ENCODE measurements at places on chromosomes 16 and 17.

DNA sequence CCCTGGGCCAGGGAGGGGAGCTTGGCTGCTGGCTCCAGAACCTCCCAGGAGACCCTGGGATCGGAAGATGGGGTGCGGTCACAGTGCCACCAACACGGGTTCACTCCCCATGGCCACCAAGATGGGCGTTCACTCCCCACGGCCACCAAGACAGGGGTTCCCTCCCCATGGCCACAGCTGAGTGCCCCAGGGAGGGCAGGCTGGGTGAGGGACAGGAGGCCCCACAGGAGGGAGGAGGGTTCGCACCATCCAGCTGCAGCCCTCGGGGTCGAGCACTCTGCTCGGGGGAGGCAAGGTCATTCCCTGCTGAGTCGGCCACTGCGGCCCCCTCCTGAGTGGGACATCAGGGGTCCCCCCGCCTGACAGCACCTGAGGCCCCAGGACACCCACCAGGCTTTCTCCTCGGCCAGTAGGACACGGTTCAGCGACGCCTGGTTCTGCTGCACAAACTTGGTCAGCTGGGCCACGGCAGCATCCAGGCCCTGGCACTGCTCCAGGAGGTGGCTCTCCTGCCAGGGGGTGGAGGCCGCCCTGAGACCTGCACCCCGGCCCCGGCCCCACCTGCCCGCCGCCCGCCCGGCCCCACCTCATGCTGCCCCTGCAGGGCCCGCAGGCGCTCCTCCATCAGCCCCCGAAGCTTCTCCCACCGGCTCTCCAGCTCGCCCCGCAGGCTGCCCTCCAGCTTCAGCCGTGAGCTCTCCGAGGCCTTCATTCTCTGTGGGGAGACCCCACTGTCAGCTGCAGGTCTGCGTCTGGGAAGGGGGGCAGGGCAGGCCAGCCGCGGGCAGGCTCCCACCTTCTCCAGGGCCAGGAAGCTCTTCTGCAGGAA lies 5.9 kb downstream of the CCDC154 start:
- no peak for DNase-seq

GRCh38 chr16:70803319-70803718 lies 2.4 kb upstream of the VAC14 start:
- DNase-seq = peak; percentile 24

DNA sequence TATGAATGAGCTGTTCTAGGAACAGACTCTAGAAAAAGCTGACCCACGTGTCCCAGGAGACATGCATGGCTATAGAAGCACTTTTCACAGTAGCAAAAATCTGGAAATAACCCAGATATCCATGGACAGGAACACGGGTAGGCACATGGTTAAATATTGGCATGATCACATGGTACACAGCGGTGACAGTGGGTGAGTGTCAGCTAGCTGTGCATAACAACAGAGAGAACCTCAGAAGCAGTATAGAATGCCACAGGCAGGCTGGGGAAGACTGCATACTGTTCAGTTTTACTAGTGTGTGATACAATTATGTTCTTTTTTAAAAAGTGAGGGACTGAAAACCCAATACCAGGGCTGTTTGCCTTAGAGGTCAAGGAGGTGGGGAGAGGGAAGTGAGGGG lies 31.4 kb downstream of the EPN2 start:
- no peak for DNase-seq

- DNase-seq = no peak
These were observed 15.9 kb downstream of the ADPRM start for GRCh38 chr17:10713318-10713717.

DNA sequence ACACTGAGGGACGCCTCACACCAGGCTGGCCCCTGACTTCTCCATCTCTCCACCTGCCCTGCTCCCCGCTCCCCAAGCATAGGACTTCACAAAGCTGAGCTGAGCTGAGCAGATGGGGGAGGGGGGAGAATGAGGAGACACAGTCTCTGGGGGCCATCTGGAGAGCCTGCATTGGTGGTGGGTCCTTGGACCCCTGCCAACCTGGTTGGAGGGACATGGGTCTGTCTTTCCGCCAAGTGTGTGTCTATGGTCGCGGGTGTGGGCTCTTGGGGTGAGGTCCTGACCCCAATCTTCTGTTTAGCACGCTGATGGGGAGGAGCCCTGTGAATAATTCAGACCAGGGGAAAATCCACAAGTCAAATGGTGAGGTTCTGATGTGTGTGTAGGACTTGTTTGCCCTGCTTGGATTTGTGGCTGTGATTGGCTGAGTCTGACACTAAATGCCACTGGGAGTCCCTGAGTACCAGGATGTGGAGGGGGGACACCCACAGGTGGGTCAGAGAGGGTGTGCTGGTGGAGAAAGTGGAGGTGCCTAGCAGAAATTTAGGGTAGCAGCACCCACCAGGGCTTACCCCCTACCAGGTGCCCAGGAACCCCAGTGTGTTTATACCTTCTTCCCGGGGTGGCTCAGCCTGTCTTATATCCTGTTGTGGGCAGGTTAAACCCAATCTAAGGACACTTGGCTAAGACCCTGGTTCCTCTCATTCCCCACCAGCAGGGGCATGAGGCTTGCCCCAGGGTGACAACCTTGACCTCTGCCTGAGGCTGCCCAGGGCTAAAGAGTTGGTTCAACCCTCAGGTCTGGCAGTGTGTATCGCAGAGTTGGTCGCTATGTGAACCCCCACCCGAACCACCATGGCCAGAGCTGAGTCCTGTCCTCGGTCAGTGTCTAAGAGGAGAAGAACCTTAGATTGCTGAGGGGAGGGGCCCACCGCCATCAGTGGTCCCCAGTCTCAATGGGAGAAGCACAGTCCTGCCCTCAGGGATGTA lies 2.1 kb downstream of the FMNL1 start:
- no peak for DNase-seq

- no peak for DNase-seq
These were observed 606 bp downstream of the ABCA10 start for GRCh38 chr17:69228018-69228417.

DNA sequence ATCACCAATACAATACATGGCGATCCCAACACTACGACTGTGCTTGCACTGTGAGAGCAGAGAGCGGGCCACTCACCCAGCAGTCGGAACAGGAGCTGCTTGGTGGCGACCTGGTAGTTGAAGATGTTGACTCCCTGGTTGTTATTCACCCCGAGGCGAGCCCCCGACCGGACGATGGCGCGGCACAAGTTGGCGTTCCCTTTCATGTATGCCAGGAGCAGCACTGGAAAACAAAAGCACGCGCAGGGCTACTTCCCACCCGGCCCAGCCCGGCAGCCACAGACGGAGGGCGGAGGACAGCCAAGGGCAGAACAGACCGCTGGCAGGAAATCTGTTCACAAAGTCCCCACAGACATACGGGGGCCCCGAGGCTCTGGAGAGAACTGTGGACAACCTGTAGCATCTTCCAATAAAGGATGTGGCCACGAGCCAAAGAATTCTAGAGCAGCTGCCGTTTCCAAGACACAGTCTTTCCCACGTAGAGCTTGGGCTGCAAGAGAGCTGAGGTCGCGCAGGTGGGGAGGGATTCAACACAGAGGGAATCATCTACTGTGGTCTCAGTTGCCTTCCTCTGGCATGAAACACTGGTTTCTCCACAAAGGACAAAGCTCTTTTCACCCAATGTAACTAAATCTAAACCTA lies 27.8 kb downstream of the CYB5D2 start:
- DNase-seq = no peak

DNA sequence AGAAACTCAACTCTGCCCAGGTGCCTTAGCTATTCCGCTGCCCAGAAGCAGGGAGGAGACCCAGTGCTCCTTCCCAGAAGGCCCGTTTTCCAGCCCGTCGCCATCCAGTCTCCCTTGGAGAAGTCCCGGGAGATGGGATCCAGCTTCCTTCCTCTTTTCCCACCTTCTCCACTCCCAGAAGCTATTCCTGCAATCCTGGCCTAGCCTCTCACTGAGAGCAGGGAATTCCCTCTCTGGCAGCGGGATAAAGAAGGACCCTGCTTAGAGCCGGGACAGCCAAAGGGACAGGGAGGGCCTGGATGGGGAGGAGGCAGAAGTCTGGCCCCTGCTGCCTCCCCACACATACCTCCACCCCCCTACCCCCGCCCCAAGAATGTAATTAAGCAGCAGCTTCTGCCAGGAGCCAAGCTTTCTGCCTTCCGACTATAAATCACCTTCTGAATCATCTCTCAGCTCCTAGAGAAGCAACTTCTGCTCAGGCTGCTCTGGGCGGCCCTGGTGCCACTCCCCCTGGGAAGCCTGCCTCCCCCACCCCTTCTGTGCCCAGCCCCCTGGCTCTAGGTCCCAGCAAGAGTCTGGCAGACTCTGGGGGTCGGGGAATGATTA lies 6.4 kb downstream of the WNT3 start:
- DNase-seq = peak; percentile 93

- no peak for DNase-seq
These were observed 356.2 kb downstream of the SEC14L1 start for GRCh38 chr17:77496831-77497577.

GRCh38 chr17:21286066-21286770 lies 1.7 kb downstream of the MAP2K3 start:
- peak; percentile 97 for DNase-seq

GRCh38 chr17:50816271-50816670 lies 19.1 kb upstream of the WFIKKN2 start:
- no peak for DNase-seq

DNA sequence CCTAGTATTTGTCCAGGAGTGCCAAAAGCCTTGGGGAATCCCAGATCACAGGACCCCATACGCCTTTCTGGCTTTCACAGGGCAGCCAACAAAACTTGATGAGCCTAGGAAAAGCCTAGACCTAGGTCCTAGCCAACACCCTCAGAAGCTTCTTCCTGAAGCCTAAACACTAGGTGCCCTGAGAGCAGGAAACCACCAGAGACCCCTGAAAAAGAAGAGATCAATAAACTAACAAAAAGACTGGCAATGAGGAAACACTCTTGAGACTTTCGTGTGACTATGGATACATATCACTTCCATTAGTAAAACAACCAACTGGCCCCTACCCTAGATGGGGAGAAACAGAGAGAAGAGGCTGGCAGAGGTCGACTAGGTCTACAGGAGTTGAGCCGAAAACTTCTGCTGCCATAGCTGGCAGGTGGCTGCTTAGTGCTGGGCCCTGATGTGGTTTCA lies 1.2 kb downstream of the ORMDL3 start:
- DNase-seq = no peak

DNA sequence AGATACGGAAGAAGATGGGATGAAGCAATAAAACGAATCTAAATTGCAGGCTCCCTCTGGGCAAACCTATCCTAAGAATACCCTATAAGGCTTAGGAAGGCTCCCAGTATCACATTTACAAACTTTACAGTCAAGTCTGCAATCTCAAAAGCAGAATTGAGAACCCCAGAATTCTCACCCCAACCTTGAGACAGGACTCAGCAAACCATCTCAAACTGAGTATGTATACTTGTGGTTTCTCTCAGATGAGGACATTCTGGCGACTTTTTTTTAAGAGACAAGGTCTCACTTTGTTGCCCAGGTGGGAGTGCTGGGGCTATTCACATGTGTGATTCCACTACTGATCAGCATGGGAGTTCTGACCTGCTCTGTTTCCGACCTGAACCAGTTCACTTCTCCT lies 19.3 kb upstream of the ITGA2B start:
- DNase-seq = no peak

- DNase-seq = no peak
These were observed 107.0 kb downstream of the ANKRD11 start for GRCh38 chr16:89383095-89384003.

DNA sequence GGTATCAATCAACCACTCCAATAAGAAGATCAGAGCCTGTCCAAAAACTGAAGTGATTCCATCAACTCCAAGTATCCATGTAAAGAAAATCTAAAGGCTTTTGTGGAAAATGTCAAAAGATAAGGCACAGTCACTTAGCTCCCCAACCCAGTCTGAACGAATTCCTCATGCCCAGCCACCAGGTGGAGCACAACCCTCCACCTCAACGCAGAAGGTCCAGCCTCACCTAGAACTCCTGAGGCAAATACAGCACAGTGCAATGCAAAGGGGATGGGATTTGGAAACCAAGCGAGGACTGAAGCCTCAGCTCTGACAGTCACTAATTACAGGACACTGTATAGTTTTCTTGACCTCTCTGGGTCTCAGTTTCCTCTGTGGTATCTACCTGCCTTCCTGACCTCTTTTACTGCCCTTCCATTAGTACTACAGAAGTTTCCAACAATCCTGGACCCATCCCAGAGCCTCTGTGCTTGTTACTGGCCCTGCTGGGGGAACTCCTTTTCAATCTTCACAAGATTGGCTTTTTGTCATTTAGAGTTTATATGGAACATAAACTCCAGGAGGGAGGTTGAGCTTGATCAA lies 2.0 kb downstream of the NCBP3 start:
- peak; percentile 17 for DNase-seq

- DNase-seq = peak; percentile 84
These were observed 22.7 kb downstream of the TMEM235 start for GRCh38 chr17:78253946-78254672.

GRCh38 chr17:43779145-43780125 lies 658 bp upstream of the DUSP3 start:
- peak; percentile 17 for DNase-seq

GRCh38 chr17:79042421-79043190 lies 18.6 kb downstream of the C1QTNF1 start:
- peak; percentile 50 for DNase-seq

DNA sequence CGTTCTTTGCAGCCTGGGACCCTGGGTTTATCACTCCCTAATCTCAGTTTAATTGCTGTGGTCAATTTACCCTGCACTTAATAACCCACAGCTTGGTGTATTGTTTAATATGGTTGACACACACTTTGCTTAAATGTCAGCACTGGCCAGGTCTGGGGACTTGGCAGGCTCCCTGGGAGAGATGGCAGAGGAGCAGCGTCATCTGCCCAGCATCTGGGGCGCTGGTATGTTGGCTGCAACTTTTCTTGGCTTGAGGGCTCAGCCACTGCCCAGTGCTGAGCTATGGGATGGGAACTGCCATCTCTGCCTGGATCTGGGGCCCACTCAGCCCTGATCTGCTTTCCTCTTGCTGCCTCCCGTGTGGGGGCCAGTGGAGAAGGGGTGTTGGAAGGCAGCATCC lies 115.7 kb upstream of the IRX3 start:
- DNase-seq = peak; percentile 28

GRCh38 chr16:66574081-66574480 lies 5.2 kb upstream of the CMTM2 start:
- DNase-seq = no peak
